ENCODE measurements at places on chromosomes 16 and 17. TPM values are rescaled to one million over a fixed set of nuclear protein-coding genes. Genes with fewer than 3 reads are reported as not detected.

The HBA2 gene
- 4.3 TPM for total RNA-seq

- no peaks in the 10 kb centered on the region for H3K4me1 ChIP-seq
- no peaks in the 10 kb centered on the region for H3K27me3 ChIP-seq
- no peak overlapping the region for H3K27ac ChIP-seq
- no peak for DNase-seq
Measured at GRCh38 chr16:2687531-2688308, 5.4 kb downstream of the KCTD5 start.

- H3K27me3 ChIP-seq: no peaks in the 10 kb centered on the region
- peaks cover 8% of the 10 kb centered on the region for H3K36me3 ChIP-seq
- H3K4me3 ChIP-seq: no peak overlapping the region
Measured at GRCh38 chr17:56881685-56882295, 32.1 kb downstream of the TRIM25 start.

DNA sequence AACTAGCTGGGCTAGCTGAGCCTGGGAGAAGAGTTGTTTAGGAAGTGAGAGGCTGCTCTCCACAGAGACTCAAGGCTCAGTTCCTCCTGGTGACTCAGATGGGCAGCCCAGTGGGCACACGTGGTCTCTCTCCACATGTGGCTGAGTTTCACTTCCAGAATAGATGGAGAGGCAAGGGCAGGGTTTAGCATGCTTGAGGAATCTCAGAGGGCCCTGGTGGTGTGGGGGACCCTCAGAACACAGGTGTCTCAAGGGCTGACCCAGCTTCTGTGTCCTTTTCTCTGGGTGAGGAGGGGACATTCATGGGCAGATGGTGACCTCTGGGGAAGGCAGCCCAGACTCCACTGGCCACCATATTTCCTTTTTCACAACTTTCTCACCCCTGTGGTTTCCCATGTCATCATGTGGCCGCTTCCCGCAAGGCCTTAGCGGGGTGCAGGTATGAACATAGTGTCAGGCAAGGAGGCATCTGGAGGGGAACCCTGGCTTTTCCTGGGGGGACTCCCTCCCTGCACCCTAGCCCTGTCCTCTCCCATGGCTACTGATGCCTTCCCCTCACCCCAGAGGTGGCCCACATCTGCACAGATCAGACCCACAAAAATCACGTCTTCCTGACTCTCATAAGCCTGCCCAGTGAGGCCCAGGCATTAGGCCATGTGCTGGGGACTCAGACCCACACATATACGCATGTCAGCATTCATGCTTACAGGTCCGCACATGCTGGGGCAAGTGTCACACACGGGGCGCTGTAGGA lies 3.3 kb downstream of the GRN start:
- H3K4me3 ChIP-seq: no peak overlapping the region
- no peaks in the 10 kb centered on the region for H3K27me3 ChIP-seq
- no peak overlapping the region for H3K27ac ChIP-seq
- H3K36me3 ChIP-seq: peaks cover 6% of the 10 kb centered on the region
